ENCODE measurements at places on chromosomes 5 and 9.

DNA sequence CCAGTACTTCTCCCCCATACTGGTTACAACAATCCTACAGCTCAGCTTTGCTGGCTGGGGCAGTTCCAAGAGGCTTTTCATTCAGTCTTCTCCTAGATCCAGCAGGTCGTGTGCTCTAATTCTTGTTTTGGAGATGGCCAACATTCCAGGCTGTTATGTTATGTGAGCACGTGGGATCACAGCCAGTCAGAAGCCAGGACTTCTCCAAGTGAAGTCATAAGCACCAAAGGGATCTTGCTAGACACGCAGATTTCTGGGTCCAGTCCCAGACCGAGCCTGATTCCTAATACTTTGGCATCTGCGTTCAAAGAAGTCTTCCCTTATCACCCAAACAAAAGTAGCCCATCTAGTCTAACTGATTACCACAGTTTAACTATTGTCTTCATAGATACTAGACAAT, 1.4 kb upstream of the LARP1 start:
- peak; percentile 87 for DNase-seq

DNA sequence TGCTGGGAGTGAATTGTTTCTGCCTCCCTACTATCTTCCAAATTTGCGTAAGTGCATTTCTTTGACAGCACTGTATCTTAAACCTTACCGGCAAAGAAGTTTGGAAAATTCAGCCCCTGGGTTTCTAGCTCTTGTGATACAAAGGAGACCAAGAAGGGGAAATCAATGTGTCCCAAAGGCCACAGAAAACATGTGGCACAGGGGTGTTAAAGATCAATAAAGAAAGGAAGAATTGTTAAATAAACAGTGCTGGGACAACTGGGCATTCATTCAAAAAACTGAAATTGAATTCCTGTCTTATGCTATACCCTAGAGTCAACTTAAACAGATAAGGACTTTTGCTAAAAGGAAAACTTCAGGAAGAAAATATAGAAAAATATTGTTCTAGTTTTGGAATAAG, 328.1 kb downstream of the MAN2A1 start:
- no peak for DNase-seq

- DNase-seq, result no peak
Measured at GRCh38 chr9:129751841-129752801, 721 bp downstream of the PTGES start.

DNA sequence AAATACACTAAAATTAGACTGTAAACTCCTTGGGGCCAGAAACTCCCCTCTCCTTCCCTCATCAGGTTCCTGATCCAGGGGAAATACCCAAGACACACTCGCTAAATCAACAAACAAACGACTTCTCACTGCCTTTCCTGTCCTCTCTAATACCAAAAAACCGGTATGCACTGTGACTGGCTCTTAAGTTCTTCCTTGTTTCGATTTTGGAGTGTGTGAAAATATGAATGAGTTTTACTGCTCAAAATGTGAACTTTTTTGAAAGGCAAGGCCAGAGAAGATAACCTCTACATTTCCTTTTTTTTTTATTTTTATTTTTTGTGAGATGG, 81.1 kb upstream of the EPB41L4B start:
- DNase-seq, result no peak

GRCh38 chr9:129886226-129887174, 51.2 kb downstream of the USP20 start:
- DNase-seq, result no peak

DNA sequence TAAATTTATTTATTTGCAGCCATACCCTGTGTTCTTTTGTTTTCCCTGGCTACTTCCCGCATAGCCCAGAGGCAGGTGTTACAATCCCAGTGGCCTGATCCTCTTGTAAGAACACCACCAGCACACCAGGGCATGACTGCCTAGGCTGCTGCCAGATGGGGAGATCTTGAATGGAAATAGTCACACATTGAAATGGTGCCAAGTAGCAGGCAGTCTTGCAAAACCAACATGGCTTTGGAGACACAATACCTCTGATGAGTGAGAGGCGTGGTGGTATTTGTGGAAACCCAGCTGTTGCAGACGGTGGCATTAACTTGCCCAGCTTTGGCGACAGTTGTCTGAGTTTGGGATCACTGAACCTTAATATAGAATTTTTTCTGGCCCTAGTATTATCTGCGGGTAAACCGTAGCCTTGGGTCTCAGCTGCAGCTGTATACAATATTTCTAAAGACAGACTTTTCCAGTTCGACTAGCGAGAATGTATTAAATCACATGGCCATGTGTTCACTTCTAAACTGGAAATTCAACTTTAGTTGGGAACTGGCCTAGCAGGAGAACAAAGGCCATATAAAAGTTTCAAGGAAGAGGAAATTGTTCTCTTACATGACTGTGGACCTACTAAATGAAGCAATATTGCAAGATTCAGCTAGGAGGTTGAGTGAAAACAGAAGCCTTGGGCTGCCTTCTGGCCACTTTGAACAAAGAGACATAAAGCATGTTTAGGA, 277.0 kb downstream of the SMARCA2 start:
- no peak for DNase-seq

- no peak for DNase-seq
Measured at GRCh38 chr9:32401488-32401887, 17.0 kb downstream of the ACO1 start.

- DNase-seq, result no peak
Measured at GRCh38 chr5:30850866-30851265, 342.6 kb upstream of the CDH6 start.

- no peak for DNase-seq
Measured at GRCh38 chr5:87899721-87900131, 368.9 kb downstream of the TMEM161B start.

GRCh38 chr9:135664266-135664665, 1.2 kb downstream of the LCN9 start:
- DNase-seq, result no peak

DNA sequence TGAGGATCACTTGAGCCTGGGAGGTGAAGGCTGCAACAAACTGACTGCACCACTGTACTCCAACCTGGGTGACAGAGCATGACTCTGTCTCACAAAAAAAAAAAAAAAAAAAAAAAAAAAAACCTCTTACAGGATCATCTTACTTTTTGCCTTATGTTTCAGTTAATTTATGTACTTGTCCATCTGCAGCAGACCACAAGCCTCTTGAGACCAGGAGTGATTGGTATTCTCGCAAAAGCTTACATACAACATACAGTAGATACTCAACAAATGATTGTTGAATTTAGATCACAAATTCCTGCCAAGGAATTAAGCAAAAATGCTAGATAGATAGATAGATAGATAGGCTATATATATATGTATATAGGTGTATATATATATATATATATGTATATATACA, 12.4 kb downstream of the CEMIP2 start:
- no peak for DNase-seq

DNA sequence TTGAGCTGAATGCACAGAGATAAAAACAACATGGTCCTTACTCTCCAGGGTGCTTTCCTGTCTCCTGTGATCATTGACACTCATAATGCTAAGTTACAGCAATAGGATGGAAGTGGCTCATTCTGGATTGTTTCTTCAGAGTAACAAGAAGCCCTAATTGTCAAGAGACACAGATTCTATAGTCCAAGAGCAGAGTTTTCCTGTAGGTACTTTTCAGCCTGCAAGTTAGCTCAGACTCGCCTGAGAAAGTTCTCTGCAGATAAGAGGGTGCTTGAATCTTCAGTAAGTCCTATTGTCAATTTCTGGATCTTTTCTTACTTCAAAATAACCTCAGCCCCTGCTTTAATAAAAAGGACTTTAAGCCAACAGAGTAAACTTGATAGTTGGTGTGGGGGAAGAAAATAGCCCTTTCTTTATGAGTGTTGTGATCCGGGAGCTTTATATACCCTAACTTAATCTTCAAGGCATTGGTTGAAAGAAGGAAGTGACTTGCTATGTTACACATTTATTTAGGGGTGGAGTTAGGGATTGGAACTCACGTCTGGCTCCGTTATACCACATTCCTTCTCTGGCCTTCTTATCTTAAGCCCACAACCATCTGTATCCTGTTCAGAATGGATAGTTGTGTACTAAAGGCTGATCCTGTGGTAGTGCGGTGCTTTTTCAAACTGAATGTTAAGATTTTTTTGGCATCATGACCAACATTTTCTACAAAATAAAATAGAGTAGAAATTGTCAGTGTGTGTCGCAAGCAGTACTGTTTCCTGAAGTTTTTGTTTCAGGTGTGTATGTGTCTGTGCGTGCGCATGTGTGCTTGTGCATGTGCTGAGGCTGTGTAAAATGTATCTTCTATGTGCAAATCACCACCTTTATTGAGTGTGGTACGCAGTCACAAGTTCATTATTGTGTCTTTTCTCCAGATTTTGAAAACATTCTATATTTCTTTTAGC, 173.9 kb downstream of the WDR70 start:
- DNase-seq, result peak; percentile 57

DNA sequence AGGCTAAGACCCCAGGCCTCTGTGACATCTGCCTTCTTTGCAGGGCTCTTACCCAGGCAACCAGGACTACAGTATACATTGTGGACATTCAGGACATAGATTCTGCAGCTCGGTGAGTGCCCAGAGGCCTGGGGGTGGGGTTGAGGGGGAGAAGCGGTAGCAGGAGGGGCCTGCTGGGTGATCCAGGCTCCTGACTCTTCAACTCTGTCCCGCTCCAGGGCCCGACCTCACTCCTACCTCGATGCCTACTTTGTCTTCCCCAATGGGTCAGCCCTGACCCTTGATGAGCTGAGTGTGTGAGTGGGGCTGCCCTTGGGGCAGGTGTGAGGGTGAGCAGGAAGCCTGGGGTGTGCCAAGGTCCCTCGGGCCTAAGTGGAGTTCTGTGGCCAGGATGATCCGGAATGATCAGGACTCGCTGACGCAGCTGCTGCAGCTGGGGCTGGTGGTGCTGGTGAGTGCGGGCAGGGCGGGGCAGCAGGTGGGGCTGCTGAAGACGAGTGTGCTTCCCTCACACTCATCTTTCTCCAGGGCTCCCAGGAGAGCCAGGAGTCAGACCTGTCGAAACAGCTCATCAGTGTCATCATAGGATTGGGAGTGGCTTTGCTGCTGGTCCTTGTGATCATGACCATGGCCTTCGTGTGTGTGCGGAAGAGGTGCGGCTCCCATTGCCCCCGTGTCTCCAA, 19.8 kb downstream of the GPRIN1 start:
- DNase-seq, result no peak

GRCh38 chr9:22683700-22684075, 237.1 kb downstream of the DMRTA1 start:
- no peak for DNase-seq

DNA sequence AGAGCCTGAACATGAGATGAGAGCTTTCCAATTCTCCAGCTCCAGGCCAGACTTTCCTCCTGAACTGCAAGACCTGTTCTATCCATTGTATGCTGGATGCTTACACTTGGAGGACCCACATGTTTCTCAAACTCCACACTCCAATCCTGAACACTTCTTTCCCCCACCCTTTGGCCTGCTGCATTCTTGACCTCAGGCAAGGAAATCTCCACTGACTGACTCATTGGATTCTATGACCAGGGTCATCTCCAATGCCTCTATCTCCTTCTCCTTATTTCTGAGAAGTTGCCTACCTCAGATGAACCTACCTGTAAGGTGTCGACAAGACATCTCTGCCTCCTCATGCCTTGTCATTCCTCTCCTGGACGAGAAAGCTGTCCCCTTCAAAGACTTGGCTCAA, 153.6 kb downstream of the CRB2 start:
- DNase-seq, result no peak

DNA sequence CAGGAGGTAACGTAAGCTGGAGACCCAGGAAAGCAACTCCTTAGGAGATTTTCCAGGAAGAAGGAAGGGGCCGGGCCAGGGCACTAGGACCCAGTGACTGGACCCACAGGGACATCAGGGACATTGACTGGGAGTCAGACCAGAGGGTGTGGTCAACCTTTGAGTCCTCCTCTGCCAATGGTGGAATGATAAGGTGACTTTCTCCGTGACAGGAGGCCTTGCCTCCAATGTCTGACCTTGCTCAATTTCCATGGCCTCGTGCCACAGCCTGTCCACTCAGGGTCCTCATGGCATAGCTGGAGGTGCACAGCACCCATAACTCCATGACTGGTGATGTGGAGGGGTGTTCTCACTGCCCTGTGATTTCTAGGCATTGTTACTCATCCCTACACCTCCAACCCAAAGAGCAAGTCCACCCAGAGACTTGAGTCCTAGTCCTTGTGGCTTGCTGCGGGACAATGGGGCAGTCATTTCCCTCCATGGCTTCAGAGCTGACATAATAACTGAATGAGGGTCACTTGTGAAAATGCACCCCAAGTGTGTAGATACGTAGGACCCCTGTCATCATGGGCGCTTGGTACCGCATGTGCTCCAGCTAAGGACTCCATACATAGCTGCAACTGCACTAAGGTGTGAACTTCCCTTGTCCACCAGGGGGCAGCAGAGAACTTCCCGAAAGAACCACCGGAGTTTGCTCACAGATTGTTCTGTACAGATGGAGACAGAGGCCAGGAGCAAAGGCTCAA, 4.1 kb upstream of the AMBP start:
- DNase-seq, result peak; percentile 88

GRCh38 chr5:123154886-123155445, 65.9 kb downstream of the PRDM6 start:
- no peak for DNase-seq

GRCh38 chr5:5632678-5633077, 210.2 kb downstream of the ICE1 start:
- DNase-seq, result no peak

- peak; percentile 30 for DNase-seq
Measured at GRCh38 chr5:96880444-96881164, 4.3 kb downstream of the ERAP2 start.

DNA sequence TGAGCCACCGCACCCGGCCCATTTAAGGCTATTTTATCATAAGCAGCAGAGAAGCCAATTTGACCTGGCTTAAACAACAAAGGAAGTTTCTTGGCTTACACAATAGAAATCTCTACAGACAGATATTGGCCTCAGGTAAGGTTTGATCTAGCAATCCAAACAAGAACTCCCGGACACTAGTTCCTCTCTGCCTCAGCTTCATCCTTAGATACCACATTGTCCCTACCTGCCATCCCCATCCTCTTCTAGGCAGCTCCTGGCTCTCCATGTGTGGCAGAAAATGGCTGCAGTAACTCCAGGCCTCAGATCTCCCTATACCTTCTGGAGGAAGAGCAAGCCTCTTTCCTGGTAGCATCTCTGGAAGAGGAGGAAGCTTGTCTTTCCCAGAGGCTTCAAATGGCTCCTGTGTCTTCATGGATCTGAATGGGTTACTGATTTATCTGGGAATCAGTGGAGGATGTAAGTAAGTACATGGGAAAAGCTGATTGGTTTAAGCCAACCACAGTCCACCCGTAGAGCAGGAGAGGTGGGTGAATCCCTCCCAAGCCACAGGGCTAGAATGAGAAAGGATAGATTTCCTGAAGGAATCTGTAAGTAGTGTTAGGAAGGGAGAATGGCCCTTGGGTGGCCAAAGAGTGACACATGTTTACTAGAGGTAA, 26.7 kb upstream of the AOPEP start:
- no peak for DNase-seq

DNA sequence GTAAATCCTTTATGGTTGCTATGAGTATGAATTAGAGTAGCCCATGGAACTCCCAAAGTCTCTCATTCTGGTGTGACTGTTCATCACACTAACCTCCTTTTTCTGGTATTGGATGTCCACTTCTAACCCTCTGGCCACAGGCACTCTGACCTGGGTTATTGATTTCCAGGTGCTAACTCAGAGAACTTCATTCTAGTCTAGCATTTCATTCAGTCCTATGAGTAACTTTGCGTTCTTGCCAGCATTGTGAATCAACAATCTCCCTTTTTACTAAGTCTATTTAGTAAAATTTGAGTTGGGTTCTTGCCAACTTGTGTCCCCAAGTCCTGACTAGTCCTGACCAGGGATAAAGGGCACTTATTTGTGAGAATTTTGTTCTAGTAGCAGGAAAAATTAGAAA, 103.5 kb downstream of the SNX18 start:
- DNase-seq, result no peak

Data from hepatic stellate cell (primary cell).